ENCODE measurements at places on chromosomes 7 and 10. TPM values are rescaled to one million over a fixed set of nuclear protein-coding genes. Genes with fewer than 3 reads are reported as not detected.

The ADAM12 gene
- total RNA-seq = 0.32 TPM

The CDNF gene
- 4.4 TPM for total RNA-seq

The CUL2 gene
- 42.2 TPM for total RNA-seq

- H3K36me3 ChIP-seq = peaks cover 71% of the 10 kb centered on the region
- no peaks in the 10 kb centered on the region for H3K4me1 ChIP-seq
- H3K27ac ChIP-seq = no peak overlapping the region
Measured at GRCh38 chr7:149586646-149587645, 89.3 kb upstream of the ZNF746 start.

DNA sequence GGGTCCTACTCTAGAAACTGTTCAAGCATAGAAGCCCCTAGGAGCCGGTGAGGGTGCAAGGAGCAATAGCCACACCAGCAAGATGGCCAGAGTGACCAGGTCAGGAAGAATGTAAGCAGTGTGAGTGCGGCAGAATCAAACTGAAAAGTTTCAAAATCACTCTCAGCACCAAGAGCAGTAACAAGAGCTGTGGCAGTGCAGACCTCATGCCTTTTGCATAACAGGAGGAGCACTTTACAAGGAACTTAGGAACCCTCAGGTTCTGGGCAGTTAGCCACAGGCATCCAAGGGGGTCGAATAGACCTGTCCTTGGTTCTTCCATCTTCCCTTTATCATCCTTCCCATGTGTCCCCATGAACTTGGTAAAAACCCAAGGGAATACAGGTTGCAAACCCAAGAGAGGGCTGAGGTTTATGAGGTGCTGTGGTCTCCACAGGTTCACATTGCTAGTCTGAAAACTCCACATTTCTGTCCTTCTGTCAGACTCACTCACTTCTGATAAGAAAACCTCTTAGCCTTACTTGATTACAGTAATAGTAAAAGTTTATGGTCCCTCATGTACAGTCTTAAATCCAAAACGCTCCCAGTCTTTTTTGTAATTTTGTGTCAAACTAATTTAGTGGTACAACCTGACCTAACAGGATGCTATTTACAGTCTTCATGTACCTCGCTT lies 78.4 kb downstream of the PON1 start:
- no peaks in the 10 kb centered on the region for H3K36me3 ChIP-seq
- H3K27ac ChIP-seq = no peak overlapping the region
- no peaks in the 10 kb centered on the region for H3K27me3 ChIP-seq
- H3K4me1 ChIP-seq = no peaks in the 10 kb centered on the region

DNA sequence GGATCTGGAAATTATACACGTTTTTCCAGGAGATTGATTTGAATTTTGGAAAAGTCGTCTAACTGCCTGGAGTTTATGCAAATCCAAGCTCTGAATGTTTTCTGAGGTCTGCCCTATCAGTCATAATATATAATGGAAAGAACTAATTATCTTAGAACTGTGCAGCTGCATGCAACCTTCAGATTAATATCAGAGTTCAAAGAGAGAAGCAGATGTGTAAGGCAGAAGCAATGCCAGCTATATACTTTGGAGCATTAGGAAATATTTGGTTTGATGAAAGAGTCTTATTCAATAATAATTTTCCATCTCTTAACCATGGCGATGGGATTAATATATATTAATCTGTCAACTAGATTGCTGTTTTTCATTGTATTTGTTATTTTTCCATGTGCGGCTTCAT lies 500.9 kb downstream of the NEBL start:
- H3K36me3 ChIP-seq = no peaks in the 10 kb centered on the region
- H3K4me1 ChIP-seq = no peaks in the 10 kb centered on the region
- no peak for DNase-seq
- no peak overlapping the region for H3K4me3 ChIP-seq

DNA sequence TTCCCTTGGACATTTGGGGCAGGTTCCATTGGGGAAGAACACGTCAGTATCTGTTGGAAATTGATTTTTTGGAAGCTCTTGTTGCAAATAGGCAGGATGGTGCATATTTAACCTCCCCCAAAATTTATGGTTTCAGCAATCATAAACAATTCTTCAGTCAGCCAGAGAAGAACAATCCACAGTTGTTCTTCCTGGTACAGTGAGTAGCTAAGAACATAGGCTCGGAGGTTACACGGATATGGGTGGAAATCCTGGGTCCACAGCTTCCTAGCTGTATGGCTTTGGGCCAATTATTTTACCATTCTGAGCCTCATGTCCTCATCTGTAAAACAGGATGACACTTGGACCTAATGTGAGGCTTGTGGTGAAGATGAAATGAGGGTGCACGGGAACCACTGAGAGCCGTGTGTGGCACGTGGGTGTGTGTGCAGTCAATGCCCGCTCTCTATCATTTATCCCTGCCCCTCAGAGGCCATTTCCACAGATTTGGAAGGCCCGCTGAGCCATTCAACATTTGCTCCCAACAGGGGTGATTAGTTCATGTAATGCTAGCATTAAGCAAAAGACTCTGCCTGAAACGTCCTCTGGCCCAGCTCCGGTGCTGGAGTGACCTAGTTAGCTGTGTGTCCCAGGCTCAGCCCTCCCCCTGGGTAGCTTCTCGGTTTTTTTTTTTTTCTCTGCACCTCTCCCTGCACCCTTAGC lies 9.7 kb downstream of the CAMK1D start:
- no peak overlapping the region for H3K4me3 ChIP-seq
- H3K27ac ChIP-seq = no peak overlapping the region
- H3K27me3 ChIP-seq = no peaks in the 10 kb centered on the region
- no peaks in the 10 kb centered on the region for H3K4me1 ChIP-seq

GRCh38 chr7:128311013-128311412 lies 32.7 kb downstream of the RBM28 start:
- no peaks in the 10 kb centered on the region for H3K27me3 ChIP-seq
- no peaks in the 10 kb centered on the region for H3K4me1 ChIP-seq
- no peak for DNase-seq
- H3K36me3 ChIP-seq = peaks cover 99% of the 10 kb centered on the region
